ENCODE measurements at places on chromosomes 5 and 9.
A peak's percentile ranks its signal among the peaks of the same experiment; 100 is the strongest.

GRCh38 chr5:132067941-132068808, 5.4 kb upstream of the CSF2 start:
- no peak for DNase-seq

GRCh38 chr5:100723229-100723628, 179.9 kb downstream of the ST8SIA4 start:
- DNase-seq = no peak

DNA sequence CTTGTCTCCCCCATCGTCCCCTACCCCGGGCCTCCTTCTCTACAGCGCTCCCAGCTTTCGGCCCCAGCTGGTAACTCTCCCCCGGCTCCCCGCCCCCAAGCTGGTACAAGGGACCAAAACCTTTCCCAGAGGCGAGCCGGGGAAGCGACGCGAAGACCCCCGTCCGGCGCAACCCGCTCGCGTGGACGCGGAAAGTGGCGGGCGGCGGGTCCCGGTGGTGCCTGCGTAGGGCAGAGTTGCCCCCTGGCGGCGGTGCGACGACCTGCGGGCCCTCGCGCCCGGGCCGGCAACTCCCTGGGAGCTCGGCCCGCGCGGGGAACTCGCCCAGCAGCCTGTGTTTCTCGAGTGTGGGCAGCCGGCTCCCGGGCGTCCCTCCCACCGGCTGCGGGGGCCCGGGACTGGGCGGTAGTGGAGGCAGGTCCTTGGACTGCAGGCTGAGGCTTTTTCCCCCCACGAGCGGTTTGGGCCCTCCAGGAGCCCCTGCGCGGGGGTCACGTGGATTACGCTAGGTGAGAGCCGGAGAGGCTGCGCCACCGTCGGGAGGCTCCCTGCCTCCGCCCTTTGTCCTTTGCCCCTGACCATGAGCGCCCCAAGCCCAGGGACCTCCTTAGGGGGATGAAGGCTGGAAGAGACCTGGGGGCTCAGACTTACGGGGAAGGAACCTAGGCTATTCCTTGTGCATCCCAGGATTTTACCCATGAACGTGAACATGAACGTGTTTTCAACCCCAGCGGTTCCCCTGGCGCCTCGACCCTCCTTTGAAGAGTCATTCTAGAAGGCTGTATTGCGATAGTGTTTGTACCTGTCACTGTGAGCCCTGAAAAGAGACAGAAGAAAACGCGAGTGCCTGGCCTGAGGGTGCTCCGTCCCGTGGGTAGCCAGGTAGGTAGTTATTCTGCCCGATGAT, 2.9 kb upstream of the FOXD1 start:
- DNase-seq = peak; percentile 55

- no peak for DNase-seq
Observed at GRCh38 chr9:88808019-88808656, 183.1 kb upstream of the S1PR3 start.

DNA sequence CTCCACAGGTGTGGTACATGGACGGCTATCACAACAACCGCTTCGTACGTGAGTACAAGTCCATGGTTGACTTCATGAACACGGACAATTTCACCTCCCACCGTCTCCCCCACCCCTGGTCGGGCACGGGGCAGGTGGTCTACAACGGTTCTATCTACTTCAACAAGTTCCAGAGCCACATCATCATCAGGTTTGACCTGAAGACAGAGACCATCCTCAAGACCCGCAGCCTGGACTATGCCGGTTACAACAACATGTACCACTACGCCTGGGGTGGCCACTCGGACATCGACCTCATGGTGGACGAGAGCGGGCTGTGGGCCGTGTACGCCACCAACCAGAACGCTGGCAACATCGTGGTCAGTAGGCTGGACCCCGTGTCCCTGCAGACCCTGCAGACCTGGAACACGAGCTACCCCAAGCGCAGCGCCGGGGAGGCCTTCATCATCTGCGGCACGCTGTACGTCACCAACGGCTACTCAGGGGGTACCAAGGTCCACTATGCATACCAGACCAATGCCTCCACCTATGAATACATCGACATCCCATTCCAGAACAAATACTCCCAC, 32.1 kb downstream of the OLFM1 start:
- DNase-seq = no peak

All from COR-L47 (cell line).